Neural crest cell (in vitro differentiated cells): ENCODE measurements at places on chromosomes 6 and 20. TPM values are rescaled to one million over a fixed set of nuclear protein-coding genes. Genes with fewer than 3 reads are reported as not detected.

GRCh38 chr6:112156668-112157067 lies 69.3 kb downstream of the FAM229B start:
- DNase-seq = no peak
- no peak overlapping the region for H3K4me3 ChIP-seq
- H3K36me3 ChIP-seq = no peaks in the 10 kb centered on the region
- H3K27me3 ChIP-seq = no peaks in the 10 kb centered on the region

- H3K27ac ChIP-seq = no peak overlapping the region
- no peak overlapping the region for H3K4me3 ChIP-seq
- DNase-seq = no peak
- no peaks in the 10 kb centered on the region for H3K4me1 ChIP-seq
Observed at GRCh38 chr6:157203764-157204163, 119.6 kb downstream of the TMEM242 start.

- peak overlapping the region; percentile 72 for H3K27ac ChIP-seq
- H3K36me3 ChIP-seq = no peaks in the 10 kb centered on the region
- no peaks in the 10 kb centered on the region for H3K27me3 ChIP-seq
- peak; percentile 35 for DNase-seq
Observed at GRCh38 chr6:134267917-134268361, 50.0 kb downstream of the SGK1 start.

DNA sequence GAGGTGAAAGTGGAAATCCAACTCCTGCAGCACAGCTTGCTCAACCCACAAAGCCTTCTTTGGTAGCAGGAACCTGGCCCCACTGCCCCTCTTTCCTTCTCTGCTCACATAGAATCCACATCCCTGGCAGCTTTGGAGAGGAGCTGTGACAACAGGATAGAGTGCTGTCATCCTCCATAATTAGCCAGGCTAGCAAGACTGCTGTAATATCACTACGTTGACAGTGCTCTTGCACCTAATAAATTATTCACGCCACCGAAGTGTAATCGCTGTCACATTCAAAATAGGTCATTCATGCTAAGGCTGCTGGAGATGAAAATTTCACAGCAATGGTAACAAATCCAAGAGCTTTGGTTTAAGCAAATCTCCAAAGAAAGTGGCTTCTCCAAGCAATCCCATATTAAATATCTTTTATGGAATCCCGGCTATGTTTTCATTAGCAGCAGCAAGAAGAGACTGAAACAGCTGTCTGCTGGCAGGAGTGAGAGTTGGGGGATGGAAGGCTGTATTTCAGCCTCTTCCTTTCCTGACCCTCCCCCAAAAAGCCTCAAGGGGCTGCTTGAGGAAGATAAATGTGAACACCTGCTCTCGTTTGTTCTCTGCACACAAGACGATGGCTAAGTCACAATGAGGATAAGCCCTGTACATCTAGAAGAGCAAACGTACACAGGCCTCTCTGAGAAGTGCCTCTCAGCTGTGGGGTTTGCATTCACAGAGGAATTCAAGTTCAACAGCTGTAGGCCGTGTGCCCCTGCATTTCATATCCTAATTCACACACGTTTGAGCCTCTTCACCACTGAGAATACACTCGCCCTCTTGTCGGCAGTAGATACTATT lies 16.5 kb downstream of the RIPOR2 start:
- H3K4me1 ChIP-seq = peaks cover 27% of the 10 kb centered on the region
- H3K27ac ChIP-seq = peak overlapping the region; percentile 31
- no peaks in the 10 kb centered on the region for H3K36me3 ChIP-seq
- peaks cover 2% of the 10 kb centered on the region for H3K27me3 ChIP-seq
- no peak for DNase-seq
- H3K4me3 ChIP-seq = peak overlapping the region; percentile 5

DNA sequence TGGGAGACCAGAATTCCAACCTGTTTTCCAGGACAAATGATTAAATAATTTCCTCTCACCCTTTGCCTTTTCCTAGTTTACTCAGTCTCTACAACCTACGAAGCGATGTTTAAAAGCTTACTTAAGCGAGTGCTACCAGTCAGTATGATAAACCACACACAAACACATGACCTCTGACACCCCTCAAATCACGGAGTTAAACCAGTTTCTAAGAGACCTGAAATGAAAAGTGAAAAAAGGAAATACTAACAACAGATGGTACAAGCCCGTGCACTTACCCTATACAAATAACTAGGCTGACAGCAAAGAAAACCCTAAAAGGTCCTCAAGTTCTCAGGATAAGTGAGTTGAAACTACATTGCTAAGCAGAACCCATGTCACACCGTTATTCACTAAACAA lies 7.7 kb downstream of the TNFRSF21 start:
- no peak overlapping the region for H3K4me3 ChIP-seq
- peaks cover 3% of the 10 kb centered on the region for H3K27me3 ChIP-seq
- DNase-seq = no peak
- H3K27ac ChIP-seq = no peak overlapping the region
- no peaks in the 10 kb centered on the region for H3K4me1 ChIP-seq
- no peaks in the 10 kb centered on the region for H3K36me3 ChIP-seq

GRCh38 chr20:12699374-12700228 lies 309.2 kb upstream of the SPTLC3 start:
- DNase-seq = no peak
- no peak overlapping the region for H3K4me3 ChIP-seq
- no peaks in the 10 kb centered on the region for H3K27me3 ChIP-seq

GRCh38 chr6:2819115-2819514 lies 22.5 kb downstream of the SERPINB1 start:
- no peak for DNase-seq
- peaks cover 14% of the 10 kb centered on the region for H3K36me3 ChIP-seq
- no peak overlapping the region for H3K27ac ChIP-seq
- H3K4me3 ChIP-seq = no peak overlapping the region

- H3K4me1 ChIP-seq = peaks cover 32% of the 10 kb centered on the region
- H3K36me3 ChIP-seq = no peaks in the 10 kb centered on the region
- DNase-seq = no peak
- no peaks in the 10 kb centered on the region for H3K27me3 ChIP-seq
Observed at GRCh38 chr6:131132360-131132759, 2.9 kb upstream of the AKAP7 start.

DNA sequence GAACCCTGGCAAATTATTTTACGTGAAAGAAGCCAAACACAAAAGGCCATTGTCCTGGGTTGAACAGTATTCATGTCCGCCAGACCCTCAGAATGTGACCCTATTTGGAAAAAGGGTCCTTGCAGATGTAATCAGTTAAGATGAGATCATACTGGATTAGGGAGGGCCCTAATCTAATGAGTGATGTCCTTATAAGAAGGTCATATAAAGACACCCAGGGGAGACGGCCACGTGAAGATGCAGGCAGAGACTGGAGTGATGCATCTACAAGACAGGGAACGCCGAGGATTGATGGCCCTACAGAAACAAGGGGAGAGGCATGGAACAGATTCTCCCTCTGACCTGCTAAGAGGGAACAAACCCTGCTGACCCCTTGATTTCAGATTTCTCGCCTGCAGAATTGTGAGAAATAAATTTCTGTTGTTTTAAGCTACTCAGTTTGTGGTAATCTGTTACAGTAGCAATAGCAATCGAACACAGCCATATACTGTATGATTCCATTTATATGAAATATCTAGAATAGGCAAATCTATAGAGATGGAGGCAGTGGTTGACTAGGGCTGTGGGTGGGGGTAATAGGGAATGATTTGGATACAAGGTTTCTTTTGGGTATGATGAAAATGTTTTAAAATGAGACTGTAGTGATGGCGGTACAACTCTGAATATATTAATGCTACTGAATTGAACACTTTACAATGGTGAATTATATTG lies 132.9 kb upstream of the NUP153 start:
- no peak overlapping the region for H3K4me3 ChIP-seq
- H3K27me3 ChIP-seq = no peaks in the 10 kb centered on the region
- H3K4me1 ChIP-seq = peaks cover 18% of the 10 kb centered on the region

GRCh38 chr6:107386904-107387303 lies 72.5 kb downstream of the PDSS2 start:
- no peaks in the 10 kb centered on the region for H3K27me3 ChIP-seq
- H3K4me3 ChIP-seq = no peak overlapping the region
- no peak for DNase-seq
- peaks cover 18% of the 10 kb centered on the region for H3K36me3 ChIP-seq
- no peaks in the 10 kb centered on the region for H3K4me1 ChIP-seq
- H3K27ac ChIP-seq = no peak overlapping the region

- DNase-seq = no peak
- H3K27ac ChIP-seq = no peak overlapping the region
- H3K27me3 ChIP-seq = peaks cover 5% of the 10 kb centered on the region
- H3K36me3 ChIP-seq = peaks cover 2% of the 10 kb centered on the region
Observed at GRCh38 chr20:55415567-55416142, 589.7 kb downstream of the CBLN4 start.

- DNase-seq = no peak
- H3K27ac ChIP-seq = no peak overlapping the region
- H3K36me3 ChIP-seq = no peaks in the 10 kb centered on the region
- no peak overlapping the region for H3K4me3 ChIP-seq
Observed at GRCh38 chr6:104251651-104252050, 608.1 kb downstream of the HACE1 start.

DNA sequence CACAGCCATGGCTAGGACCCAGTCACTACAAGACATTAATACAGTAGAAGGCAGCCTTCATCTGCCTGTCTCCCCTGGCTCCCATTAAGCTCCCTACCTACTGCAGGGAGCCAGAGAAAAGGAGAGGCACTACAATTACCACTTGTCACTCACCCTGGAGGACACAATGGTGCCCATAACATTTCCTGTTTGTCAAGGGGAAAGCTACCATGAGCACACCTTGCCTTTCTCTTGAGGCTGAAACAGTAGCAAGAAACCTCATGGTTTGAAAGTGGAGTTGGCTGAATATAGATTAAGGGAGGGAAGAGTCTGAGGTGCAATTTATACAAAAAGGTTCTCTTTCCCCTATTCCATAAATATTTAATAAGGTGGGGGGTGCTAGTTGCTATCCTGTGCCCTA lies 27.9 kb downstream of the STK38 start:
- no peak overlapping the region for H3K4me3 ChIP-seq
- H3K36me3 ChIP-seq = peaks cover 4% of the 10 kb centered on the region
- H3K27ac ChIP-seq = no peak overlapping the region
- H3K27me3 ChIP-seq = no peaks in the 10 kb centered on the region

DNA sequence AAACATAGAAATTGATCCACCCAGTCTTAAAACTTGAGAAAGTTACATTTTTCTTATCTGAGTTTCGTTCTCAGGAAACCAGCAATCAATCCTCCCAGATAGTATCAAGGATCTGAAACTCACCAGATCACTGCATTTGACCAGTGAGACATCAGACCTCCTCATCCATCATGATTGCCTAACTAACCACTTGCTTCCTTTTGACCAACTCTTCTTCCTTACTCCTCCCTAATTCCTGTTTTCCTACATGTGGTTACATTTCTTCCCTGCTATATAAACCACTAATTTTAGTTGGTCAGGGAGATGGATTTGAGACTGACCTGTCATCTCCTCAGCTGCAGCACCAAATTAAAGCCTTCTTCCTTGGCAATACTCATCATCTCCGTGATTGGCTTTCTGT lies 357.1 kb upstream of the POU3F2 start:
- peaks cover 7% of the 10 kb centered on the region for H3K36me3 ChIP-seq
- no peaks in the 10 kb centered on the region for H3K27me3 ChIP-seq
- no peak overlapping the region for H3K4me3 ChIP-seq
- DNase-seq = no peak
- H3K27ac ChIP-seq = no peak overlapping the region

GRCh38 chr6:7391151-7391550 lies 1.5 kb downstream of the RIOK1 start:
- peak overlapping the region; percentile 99 for H3K4me3 ChIP-seq
- H3K4me1 ChIP-seq = peaks cover 41% of the 10 kb centered on the region

DNA sequence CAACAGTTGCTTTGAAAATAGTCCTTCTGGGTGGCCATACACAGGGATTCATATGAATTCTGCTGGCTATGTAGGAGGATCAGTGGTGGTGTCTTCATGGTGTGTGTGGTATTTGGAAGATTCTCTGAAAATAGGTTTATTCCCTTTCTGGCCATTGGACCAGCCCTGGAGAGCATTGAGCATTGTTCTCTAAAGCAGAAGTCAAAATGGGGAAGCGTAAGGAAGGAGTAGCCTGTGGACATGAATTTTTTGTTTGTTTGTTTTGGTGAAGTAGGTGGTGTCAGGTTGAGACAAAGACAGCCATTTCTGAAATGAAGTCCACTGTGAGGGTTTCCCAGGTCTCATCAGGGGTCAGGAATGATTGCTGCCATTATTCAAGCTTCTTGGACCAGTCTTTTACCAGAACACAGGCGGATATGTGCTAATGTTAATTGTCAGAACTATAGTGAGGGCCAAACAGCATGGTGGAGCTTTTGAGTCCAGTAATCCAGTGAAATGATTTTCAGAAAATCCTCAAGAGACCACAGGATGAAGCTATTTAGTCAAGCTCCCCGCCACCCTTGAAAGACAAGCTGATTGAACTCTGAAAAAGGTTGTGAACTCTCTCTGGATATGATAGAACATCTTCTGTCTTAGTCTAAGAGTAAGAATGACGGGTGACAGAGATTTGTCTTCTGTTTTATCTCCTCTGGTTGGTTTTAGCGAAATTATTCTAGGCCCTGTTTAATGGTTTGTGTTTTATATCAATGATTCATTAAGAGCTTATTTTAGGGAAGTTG lies 60.0 kb downstream of the DNAH8 start:
- no peaks in the 10 kb centered on the region for H3K4me1 ChIP-seq
- DNase-seq = no peak
- H3K27ac ChIP-seq = no peak overlapping the region
- no peak overlapping the region for H3K4me3 ChIP-seq
- no peaks in the 10 kb centered on the region for H3K36me3 ChIP-seq

GRCh38 chr6:167559675-167560479 lies 235.0 kb downstream of the TTLL2 start:
- peaks cover 3% of the 10 kb centered on the region for H3K27me3 ChIP-seq
- no peak for DNase-seq
- no peaks in the 10 kb centered on the region for H3K36me3 ChIP-seq
- peaks cover 27% of the 10 kb centered on the region for H3K4me1 ChIP-seq

- no peak overlapping the region for H3K27ac ChIP-seq
- DNase-seq = no peak
- no peaks in the 10 kb centered on the region for H3K36me3 ChIP-seq
- no peak overlapping the region for H3K4me3 ChIP-seq
Observed at GRCh38 chr6:24867104-24867703, 68.5 kb upstream of the ARMH2 start.

GRCh38 chr6:42163981-42164380 lies 9.2 kb upstream of the GUCA1A start:
- H3K27ac ChIP-seq = no peak overlapping the region
- DNase-seq = no peak
- peaks cover 12% of the 10 kb centered on the region for H3K4me1 ChIP-seq
- peaks cover 4% of the 10 kb centered on the region for H3K27me3 ChIP-seq

- DNase-seq = no peak
- no peak overlapping the region for H3K4me3 ChIP-seq
- H3K27me3 ChIP-seq = no peaks in the 10 kb centered on the region
Observed at GRCh38 chr6:122165014-122165413, 234.4 kb upstream of the HSF2 start.

Gene PGC
- total RNA-seq = not detected in 2 replicates

Gene CYP24A1
- 0.93 and 1.3 TPM in 2 replicates for total RNA-seq

Gene YWHAB
- 168 and 172 TPM in 2 replicates for total RNA-seq

Gene SCGN
- not detected in 2 replicates for total RNA-seq

Gene PI16
- total RNA-seq = not detected in 2 replicates

Gene ENPP4
- 3.3 and 3.6 TPM in 2 replicates for total RNA-seq

Gene TCP11
- total RNA-seq = not detected in 2 replicates

Gene PHACTR1
- 10.3 and 10.4 TPM in 2 replicates for total RNA-seq

Gene CRISP2
- total RNA-seq = not detected in 2 replicates

Gene DYNLT2
- total RNA-seq = 2.8 TPM in 2 replicates
